ENCODE measurements at places on chromosomes 6 and 20.

DNA sequence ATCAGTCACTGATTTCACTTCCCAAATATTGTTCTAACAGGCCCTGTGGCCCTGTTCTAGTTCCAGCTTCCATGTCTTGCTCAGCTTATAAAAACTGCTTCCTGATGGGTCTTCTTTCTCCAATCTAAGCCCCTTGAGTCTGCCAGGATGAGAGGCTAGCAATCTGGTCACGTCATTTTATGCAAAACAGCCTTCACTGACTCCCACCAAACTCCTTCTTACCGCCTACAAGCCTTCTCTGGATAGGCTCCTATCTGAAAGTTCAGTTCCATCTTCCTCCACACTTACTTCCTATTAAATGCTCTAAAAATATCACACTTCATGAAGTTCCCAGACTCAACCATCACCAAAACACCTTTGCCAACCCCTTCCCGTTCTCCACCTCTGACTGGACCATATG lies 15.5 kb downstream of the CRNKL1 start:
- no peak for DNase-seq

DNA sequence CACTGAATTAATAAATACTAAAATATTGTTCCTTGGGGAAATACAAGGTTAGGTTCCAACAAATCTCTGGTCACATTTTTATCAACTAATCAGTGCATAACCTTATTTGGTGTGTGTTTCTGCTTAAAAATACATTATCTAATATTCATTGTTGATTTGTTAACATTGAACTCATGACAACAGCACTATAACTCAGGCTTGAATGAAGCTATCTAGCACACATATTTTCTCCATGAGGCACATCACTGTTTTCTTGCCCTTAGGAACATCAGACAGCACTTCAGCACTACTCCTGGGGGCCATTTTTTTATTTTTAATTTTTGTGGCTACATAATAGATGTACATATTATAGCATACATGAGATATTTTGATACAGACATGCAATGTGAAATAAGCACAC lies 277.2 kb upstream of the NT5E start:
- DNase-seq: no peak

GRCh38 chr6:43770372-43771209 lies 580 bp downstream of the VEGFA start:
- no peak for DNase-seq

- DNase-seq: no peak
Observed at GRCh38 chr6:163337958-163338357, 76.6 kb upstream of the QKI start.

GRCh38 chr6:4603291-4603690 lies 172.9 kb upstream of the CDYL start:
- no peak for DNase-seq

GRCh38 chr20:6467562-6467961 lies 299.9 kb upstream of the BMP2 start:
- no peak for DNase-seq

GRCh38 chr6:39882531-39882899 lies 51.7 kb downstream of the MOCS1 start:
- no peak for DNase-seq

DNA sequence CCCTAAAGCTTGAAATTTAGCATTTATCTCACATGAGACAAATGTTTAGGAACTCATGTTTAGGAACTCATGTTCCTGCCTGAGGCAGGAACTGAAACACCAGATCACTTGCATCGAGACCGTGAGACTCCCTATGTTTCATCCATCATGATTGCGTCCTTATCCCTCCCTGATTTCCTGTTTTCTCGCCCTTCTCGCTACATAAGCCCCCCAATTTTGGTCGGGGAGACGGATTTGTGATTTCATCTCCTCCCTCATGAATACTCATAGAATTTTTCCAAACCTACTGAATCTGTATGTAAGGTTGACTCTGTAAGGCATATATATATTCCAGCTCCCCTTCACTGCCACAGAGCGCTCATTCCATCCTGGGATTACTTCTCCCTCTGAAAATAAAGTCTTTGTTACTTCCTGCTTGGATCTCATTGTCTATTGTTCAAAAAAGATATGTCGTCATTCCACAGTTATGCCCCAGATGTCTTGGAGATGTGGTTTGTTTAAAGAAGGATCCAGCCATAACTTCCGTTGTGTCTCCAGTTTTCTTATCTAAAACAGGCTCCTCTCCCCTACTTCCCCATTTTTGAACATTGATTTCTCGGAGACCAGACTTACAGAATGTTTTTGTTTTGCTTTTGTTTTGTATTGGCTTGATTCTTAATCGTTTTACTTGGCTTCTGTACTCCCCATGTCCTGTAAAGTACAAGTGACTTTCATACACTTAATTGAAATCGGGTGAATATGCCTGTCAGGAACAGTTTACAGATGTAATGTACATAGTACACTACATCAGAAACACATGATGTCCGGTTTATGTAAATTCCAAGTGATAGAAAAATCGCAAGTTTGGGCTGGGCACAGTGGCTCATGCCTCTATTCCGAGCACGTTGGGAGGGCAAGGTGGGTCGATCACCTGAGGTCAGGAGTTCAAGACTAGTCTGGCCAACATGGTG lies 118.7 kb downstream of the HFE start:
- DNase-seq: no peak

- DNase-seq: no peak
Observed at GRCh38 chr6:158819213-158819976, at the start of gene EZR. EZR (minus strand) TSS chr6:158819368; CDS start chr6:158818093, 1,275 bp downstream.
